ENCODE measurements at places on chromosomes 11 and 22.

DNA sequence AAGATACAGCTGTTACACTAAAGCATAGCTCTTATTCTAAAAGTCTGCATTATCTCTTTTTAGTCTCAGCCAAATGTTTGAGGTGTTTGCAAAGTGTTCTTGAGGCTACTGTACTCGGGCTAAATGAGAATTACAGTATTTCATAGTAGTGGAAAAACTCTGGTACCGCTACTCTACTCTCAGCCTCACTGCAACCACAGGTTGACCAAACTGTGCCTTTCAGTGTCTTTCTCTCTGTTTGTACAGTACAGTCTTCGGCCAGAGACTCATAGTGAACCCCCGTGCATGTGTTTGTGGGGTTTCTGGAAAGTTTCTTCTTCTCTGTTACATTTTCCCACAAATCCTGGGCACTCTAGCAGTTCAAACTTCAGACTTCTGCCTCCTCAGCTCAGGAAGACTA lies 7.4 kb upstream of the LUZP2 start:
- no peak for DNase-seq

DNA sequence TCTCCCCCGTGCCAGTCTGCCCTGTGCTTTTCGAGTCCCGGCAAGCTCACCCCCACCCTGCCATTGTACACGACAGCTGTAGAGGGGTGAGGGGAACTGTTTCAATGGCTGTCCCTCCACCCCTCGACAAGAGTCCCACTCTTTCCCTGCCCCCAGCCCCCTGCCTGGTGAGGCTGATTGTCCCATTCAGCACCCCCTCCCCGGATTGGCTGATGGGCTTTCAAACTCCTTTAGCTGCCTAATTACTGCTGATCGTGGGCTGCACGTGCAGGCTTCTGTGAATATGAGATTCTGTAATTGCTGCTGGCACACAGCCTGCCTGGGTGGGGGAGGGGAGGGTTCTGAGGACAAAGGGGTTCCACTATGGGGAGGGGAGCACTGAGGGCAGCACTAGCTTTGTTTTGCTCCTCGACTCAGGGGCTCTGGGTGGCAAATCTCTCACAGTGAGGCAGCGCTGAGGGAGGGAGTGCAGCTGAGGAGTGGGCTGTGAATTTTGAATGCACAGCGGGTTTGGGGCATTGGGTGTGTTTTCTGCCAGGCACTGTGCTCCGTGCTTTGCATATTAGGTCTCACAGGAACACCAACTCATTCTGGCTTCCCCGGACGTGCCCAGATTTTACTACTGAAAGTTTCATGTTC lies 42.6 kb upstream of the ACCSL start:
- no peak for DNase-seq

DNA sequence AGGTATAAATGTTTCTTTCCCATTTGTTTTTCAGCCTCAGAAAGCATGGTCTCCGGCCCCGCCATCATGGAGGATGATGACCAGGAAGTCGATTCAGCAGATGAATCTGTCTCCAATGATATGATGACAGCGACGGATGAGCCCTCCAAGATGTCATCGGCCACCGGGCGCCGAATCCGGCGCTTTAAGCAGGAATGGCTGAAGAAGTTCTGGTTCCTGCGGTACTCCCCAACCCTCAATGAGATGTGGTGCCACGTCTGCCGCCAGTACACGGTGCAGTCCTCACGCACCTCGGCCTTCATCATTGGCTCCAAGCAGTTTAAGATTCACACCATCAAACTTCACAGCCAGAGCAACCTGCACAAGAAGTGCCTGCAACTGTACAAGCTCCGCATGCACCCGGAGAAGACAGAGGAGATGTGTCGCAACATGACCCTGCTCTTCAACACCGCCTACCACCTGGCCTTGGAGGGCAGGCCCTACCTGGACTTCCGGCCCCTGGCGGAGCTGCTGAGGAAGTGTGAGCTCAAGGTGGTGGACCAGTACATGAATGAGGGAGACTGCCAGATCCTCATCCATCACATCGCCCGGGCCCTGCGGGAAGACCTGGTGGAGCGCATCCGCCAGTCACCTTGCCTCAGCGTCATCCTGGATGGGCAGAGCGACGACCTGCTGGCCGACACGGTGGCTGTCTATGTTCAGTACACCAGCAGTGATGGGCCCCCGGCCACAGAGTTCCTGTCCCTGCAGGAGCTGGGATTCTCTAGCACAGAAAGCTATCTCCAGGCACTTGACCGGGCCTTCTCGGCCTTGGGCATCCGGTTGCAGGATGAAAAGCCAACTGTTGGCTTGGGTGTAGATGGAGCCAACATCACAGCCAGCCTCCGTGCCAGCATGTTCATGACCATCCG lies 59.9 kb downstream of the SYT13 start:
- DNase-seq: no peak

DNA sequence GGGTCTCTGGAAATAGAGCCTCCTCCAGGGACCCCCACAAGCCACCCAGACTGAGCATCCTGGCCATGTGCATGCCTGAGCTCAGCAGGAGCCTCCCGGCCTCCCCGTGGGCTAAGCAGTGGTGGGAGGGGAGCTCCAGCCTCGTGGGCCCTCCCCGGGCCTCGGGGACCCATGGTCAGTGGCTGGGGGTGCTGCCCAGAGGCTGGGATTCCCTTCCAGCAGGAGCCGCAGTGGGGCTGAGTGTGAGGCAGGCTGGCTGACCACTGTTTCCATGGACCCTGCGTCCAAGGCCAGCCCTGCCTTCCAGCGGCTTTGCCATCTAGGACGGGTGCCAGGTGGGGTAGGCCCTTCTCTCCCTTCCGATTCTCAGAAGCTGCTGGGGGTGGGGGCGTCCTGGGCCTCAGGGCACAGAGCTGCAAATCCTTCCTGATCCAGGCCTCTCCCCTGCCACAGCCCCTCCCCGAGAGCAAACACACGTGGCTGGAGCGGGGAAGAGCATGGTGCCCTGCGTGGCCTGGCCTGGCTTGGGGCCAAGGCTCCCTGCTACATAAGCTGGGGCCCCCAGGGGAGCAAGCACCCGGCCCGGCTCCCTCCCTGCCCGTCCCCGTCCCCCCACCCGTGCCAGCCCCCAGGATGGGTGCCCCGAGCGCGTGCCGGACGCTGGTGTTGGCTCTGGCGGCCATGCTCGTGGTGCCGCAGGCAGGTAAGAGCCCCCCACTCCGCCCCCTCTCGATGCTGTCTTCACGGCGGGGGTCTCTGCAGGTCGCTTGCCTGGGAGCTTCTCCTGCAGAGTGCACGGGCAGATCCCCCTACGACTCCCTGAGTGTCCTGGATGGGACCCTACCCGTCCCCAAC lies at the start of gene MUC5B:
MUC5B (plus strand) TSS at position 576 of the 855 bp plus-strand sequence; CDS start at position 634, 58 bp downstream.
- no peak for DNase-seq

DNA sequence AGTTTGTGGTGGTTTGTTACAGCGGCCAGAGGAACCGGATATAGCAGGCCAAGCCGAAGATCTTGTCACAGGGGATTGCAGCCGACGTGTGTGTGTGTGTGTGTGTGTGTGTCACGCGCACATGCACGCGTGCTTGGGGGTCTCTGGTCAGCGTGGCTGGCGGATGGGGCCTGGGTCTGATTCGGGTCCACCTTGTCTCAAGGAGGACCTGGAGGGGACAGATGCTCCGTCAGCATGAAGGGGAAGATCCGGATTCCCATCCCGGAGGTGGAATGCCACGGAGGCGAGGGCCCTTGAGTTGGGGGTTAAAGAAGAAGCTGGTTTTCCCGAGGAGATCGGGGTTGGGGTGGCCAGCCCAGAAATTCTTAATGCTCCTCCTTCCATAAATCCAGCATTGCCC lies 1237.8 kb downstream of the BRD1 start:
- DNase-seq: no peak

Measured in EL (cell line).